ENCODE measurements at places on chromosomes 11 and 22.

DNA sequence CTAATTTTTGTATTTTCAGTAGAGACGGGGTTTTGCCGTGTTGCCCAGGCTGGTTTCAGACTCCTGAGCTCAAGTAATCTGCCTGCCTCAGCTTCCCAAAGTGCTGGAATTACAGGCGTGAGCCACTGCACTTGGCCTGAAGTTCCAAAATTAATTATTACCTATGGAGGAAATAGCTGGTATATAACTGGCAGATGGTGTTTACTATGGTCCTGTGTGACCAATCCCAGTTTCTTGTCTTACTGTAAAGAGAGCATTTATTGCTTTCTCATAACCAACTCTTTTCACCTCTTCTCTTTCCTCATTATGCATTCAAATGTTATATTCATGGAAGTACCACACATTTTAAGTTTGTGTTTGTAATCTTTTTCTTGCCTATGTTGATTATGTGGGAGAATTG, 24.2 kb upstream of the ACAT1 start:
- DNase-seq = no peak

GRCh38 chr22:42236848-42237247, 33.6 kb downstream of the TCF20 start:
- DNase-seq = no peak

- no peak for DNase-seq
Measured at GRCh38 chr11:25247336-25247735, 750.5 kb downstream of the LUZP2 start.

DNA sequence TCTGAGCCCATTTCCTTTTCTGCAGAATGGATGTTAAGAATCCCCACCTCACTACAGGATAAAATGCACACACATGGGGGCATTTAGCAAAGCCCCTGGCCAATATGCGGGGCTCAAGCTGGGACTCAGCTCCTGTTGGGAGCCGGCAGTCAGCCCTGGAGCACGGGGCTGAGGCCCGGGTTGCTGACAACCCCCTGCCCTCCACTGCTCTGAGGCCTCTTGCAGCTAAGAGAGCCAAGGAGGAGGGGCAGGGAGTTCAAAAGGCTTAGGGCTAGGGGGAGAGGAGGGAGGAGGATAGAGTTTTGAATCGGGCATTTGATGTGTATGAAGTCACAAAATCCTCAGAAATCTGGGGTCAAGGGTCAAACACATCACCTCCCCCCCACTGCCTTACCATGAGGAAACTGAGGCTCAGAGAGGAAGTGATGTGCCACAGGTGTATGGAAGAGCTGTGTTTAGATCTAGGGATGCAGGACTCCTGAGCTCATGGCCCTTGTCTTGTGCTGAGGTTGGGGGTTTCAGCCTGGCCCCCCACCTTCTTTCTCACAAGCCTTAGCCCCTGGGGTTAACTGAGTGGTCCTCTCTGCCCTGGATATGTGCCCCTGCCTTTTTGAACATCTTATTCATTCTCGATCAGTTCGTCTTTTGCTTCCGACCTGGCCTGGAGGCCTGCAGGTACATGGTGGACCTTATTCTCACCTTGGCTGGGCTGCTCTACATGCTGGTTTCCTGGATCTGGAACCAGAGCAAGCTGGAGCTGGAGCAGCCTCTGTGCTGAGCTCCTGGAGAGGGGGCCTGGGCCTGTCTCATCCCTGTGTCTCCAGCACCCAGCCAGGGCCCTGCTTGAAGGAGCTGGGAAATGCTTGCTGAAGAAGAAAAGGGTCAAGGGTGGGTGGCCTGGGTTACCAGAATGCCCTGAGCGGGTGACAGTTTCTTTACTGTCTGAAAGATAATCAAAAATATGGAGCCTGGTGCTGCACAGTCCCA, 80.3 kb downstream of the LRRC32 start:
- no peak for DNase-seq

DNA sequence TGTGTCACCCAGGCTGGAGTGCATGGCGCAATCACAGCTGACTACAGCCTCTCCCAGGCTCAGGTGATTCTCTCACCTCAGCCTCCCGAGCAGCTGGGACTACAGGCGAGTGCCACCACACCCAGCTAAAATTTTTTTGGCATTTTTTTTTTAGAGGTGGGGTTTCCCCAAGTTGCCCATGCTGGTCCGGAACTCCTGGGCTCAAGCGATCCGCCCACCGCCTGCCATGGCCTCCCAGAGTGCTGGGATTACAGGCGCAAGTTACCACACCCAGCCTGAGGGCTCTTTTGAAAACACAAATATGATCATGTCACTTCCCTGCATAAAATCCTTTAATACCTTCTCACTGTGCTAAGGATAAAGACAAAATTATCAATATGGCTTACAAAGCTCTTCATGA, 88.1 kb downstream of the MAML2 start:
- DNase-seq = no peak

DNA sequence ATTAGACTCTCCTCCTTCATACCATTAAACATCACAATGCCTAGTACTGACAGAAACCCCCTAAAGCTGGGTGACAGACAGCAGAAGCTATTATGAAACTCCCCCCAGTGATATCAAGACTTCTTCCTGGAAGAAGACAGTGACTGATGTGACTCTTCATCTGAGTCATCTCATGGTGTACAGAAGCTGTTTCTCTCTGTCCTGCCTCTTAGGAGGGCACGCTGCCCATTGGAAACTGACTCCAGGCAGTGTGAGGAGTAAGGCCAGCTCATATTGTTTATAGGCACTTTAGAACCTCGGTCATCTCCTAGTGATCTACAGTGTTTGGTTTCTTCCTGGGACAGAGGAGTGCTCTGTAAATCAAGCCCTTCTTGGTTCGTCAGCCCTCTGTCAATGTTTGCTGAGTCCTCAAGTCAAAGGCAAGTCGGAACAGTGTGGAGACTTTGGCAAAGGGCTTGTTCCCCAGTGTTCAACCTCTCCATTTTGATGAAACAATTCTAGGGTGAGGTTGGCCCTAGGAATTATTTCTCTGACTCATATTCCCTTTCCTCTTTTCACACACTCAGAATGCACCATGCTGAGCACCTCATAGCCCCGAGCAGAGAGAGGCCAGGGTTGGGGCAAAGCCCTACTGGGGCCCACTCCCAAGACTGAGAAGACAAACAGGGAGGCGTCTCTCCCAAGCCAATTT, 172.5 kb upstream of the TMEM45B start:
- peak; percentile 80 for DNase-seq

- DNase-seq = no peak
Measured at GRCh38 chr22:35728639-35729308, 11.1 kb downstream of the APOL5 start.

DNA sequence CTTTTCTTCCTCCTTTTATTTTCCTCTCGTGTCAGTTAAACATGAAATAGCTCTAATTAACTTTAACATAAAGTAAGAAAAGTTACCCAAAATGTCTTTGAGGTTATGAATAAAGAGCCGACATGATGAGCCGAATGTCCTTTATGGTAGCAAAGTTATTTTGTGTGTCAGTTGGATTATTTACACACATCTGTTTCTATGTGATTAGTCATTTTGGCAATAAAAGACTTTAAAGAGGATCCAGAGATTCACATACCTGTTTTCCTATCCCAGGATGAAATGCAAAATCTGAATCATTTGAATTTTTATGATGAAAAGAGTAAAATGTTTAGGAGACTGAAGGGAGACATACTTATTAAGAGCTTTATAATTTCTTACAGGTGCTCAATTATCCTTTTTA, 34.0 kb upstream of the TECTA start:
- DNase-seq = no peak

GRCh38 chr11:112628676-112629075, 332.5 kb upstream of the NCAM1 start:
- DNase-seq = no peak

- no peak for DNase-seq
Measured at GRCh38 chr22:28021998-28022660, 103.1 kb upstream of the PITPNB start.

- DNase-seq = no peak
Measured at GRCh38 chr22:27752141-27752540, 49.4 kb downstream of the MN1 start.

DNA sequence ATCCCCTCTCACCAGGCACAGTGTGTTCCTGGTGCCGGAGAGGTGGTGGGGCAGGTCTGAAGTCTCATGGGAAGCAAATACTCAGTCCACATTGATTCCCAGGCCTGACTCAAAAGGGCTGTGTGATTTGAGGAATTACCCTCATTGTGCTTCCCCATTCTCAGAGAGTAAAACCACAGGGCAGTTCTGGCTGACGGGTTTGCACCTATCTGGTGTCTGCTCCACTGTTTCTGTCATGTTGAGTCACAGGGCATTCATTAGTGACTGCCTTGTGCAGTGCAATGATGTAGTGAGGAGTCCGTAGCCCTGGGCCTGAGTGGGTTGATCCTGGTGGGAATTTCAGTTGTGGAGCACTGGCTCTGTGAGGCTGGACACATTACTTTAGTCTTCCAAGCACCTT, 85.2 kb upstream of the ARHGAP20 start:
- peak; percentile 32 for DNase-seq

- DNase-seq = peak; percentile 18
Measured at GRCh38 chr11:96704847-96705246, 315.0 kb downstream of the JRKL start.

GRCh38 chr22:46910624-46911023, 148.2 kb downstream of the TBC1D22A start:
- no peak for DNase-seq

DNA sequence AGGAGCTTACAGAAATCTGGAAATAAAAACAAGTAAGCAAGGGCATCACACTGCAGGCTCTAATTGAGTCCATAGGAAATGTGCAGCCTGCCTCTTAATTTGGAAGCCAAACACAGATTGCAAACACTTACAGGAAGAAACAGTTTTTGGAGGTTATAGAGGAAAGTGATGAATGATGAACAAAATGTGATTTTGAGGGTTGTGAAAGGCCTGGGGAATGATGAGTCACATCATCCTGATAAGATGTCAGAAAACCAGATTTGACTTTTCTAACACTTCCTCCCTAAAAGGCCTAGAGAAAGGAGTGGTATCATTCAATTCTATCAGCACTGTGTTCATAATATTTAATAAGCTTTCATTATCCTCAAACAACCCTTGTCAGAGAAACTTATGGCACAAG, 96.6 kb upstream of the POU2AF2 start:
- DNase-seq = no peak

DNA sequence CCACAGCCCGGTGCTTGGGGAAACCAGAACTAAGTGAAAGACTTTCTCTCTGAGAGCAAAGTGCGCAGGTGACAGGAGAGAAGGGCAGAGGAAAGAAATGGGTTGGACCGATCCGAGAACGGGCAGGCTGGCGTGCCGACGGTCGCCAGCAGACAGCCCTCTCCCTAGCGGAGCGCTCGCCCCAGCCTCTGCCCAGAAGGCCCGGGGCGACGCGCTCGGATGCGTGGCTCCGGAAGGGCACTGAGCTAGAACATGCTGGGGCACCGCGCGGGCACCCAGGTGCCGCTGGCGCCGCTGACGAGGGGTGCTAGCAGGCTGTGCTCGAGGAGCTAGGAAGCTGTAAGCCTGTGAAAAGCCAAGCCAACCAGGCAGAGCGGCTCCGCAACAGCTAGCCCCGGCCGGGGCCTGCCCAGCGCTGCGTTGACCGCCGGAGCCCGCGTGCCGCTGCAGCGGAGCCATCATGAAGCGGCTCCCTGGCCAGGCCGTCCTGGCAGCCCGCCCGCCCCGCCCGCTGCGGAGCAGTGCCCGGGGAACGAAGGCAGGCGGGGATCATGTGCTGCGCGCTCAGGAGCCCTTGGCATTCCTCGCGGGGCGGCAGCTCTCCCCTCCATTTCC, 22.1 kb upstream of the RRAS2 start:
- no peak for DNase-seq

- DNase-seq = peak; percentile 40
Measured at GRCh38 chr11:67441731-67442351, 1.4 kb downstream of the CORO1B start.

GRCh38 chr11:63908631-63909401, 8.1 kb downstream of the RCOR2 start:
- no peak for DNase-seq

GRCh38 chr22:22474733-22475132, 33.8 kb downstream of the ZNF280B start:
- no peak for DNase-seq

GRCh38 chr11:83278351-83278750, 7.8 kb downstream of the CCDC90B start:
- no peak for DNase-seq

GRCh38 chr11:60776167-60776566, 9.0 kb upstream of the MS4A10 start:
- DNase-seq = no peak

GRCh38 chr11:115180272-115180671, 323.9 kb downstream of the CADM1 start:
- no peak for DNase-seq

- peak; percentile 78 for DNase-seq
Measured at GRCh38 chr11:12167061-12168000, 56.9 kb downstream of the MICAL2 start.

- peak; percentile 11 for DNase-seq
Measured at GRCh38 chr11:123357990-123358827, 71.9 kb upstream of the GRAMD1B start.

DNA sequence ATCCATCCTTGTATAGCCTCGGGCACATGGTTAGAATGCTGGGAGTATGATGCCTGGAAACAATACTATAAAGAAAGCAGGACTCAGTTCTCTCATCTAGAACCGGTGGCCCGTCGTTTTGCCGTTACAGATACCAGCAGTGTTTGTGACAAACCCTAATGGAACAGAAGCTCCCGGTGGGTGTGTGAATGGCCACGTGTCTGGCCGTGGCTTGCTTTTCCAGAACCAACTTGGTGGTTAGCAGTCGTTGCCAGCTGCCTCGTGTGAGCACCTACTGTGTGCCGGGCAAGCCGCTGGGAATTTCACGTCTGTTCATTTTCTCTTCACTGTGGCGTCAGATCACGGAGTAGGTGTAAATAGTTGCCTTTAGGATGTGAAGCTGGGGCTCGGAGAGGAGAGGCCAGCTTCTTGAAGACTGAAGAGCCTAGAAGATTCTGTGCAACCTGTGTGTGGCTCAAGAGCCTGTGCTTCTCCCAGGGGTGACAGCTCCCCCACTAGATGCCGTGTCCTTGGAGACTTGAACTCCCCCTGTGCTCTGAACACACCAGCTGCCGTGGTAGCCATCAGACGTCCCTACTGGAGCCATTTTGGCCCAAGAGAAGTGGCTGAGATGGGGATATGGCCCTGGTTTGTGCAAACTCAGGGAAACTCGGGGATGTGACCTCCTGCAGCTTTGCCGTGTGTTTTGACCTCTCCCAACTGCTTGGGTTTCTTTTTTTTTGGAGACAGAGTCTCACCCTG, 57.5 kb upstream of the PPARA start:
- no peak for DNase-seq

DNA sequence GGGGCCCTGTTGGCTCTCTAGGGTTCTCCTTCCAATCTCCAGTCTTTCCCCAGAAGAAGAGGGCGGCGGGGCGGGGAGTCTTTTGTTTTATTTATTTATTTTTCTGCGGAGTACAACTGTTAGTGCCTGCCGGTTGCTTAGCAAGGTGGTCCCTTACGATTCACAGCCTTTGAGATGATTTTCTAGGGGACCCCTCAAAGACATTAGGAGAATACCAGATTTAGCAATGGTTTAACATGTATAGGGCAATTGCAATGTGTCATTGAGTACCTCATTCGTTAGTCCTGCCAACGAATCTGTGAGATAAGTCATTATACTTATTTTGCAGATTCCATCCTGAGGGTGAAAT, 307 bp upstream of the MRPL16 start:
- no peak for DNase-seq

- no peak for DNase-seq
Measured at GRCh38 chr11:76806131-76806530, 23.0 kb downstream of the TSKU start.
